Stimulated activated CD4-positive, alpha-beta T cell treated with anti-CD3 and anti-CD28 coated beads, TNF-alpha, amount 100 ng/mL, for 24 hours (primary cell): ENCODE measurements at places on chromosomes 6 and 20.
A peak's percentile ranks its signal among the peaks of the same experiment; 100 is the strongest.

- no peak for DNase-seq
Observed at GRCh38 chr6:143707697-143708096, 29.9 kb downstream of the PHACTR2 start.

- DNase-seq: no peak
Observed at GRCh38 chr6:49118478-49118877, 344.6 kb downstream of the MMUT start.

GRCh38 chr20:40335437-40335836 is 353.6 kb downstream of the MAFB start:
- DNase-seq: no peak

- no peak for DNase-seq
Observed at GRCh38 chr6:26172608-26172968, 85.4 kb downstream of the HFE start.

- DNase-seq: no peak
Observed at GRCh38 chr20:35828916-35829315, 57.1 kb downstream of the PHF20 start.

GRCh38 chr6:68559070-68559469 is 76.0 kb upstream of the ADGRB3 start:
- no peak for DNase-seq

- DNase-seq: no peak
Observed at GRCh38 chr6:85483846-85484245, 34.0 kb downstream of the NT5E start.

DNA sequence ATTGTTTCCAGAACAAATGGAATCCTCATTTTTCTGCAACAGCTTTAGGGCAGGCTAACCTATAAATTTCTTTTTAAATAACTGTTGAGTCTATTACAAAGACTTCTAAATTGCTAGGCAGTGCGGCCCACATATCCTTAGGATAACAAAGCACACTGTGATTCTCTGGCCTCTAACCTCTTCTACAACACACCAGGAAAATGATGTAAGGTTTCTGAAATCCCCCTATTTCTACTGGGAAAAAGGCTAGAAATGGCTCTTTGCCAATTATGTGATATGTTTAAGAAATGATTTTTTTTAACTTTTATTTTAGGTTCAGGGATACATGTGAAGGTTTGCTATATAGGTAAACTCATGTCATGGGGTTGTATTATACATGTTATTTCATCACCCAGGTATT is 17.3 kb upstream of the NT5E start:
- DNase-seq: no peak

- no peak for DNase-seq
Observed at GRCh38 chr20:35314816-35315631, 22.8 kb upstream of the FAM83C start.

- no peak for DNase-seq
Observed at GRCh38 chr6:12228447-12229146, 61.6 kb upstream of the EDN1 start.

DNA sequence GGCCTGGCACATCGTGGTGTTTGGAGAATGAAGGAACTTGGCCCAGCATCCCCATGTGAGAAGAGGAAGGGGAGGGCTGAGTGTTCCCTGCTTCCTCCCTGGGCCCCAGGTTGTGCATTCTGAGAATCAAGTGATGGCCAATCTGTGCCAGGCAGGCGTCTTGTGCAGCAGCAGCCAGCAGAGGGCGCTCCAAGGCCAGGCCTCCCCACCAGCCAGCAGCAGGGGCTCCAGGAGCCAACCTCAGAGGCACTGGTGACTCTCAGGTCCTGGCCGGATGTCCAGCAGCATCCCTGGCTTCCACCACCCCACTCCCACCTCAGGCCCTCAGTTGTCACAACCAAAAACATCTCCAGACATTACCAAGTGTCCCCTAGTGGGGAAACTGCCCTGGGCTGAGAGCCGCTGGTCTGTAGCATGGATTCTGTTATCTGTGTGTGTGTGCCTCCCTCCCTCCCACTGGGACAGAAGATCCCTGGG is 192.0 kb downstream of the PREX1 start:
- peak; percentile 70 for DNase-seq

DNA sequence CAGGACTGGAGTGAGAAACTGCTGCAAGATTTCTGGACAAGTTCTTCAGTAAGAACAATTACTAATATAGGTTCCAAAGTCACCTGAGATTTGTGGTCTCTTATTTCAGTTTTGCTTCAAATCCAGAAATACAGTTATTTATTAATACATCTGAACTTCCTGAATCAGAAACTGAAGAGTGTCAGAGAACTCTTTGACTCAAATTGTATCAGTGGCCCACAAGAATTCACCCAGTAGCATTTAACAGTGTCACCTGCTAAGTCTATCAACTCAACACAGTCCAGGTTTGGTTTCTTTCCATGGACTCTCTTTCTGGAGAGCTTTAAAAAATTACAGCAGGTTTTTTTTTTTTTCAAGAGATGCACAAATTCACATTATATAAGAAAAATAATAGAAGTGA is 18.8 kb upstream of the NHSL1 start:
- DNase-seq: no peak

DNA sequence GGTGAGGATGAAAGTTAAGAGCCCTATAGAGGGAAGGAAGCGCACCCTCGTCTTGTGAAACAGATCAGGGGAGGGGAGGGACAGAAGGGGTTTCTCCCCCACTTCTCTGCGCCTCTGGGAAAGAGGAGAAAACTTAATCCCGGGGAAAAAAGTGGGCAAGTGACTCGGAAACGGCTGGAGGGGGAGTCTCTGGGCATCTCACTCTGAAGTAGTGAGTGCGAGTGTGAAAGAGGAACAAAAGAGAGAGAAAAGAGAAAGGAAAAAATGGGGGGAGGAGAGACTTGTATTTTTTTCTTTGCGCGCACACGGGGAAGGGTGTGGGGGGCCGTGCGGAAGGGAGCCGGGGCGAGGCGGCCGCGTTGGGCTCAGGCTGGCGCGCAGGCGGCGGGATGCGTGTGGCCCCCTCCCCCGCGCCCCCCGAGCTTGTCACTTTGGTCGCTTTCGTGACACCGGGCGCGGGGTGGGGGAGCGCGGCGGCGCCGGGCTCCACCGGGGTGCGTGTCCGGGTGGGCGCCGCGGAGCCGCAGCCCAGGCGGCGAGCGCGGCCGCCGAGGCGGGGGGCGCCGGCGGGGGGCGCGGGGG is 454 bp downstream of the L3MBTL3 start:
- DNase-seq: no peak

GRCh38 chr6:151544453-151544852 is 50.6 kb downstream of the CCDC170 start:
- DNase-seq: no peak

DNA sequence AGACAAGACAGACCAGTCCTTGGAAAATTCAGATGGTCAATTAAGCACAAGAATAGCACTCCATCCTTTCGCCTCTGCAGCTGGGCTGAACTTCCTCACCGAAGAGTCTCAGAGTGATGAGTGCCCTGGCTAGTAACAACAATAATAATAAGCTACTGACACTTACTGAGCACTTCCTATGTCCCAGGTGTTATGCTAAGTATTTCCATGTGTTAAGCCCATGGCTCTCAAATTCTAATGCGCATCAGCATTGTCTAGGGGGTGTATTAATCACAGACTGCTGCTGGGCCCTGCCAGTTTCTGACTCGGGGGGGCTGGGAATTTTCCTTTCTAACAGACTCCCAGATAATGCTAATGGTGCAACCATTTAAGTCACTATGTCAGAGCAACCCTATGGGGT is 118.2 kb upstream of the LRFN2 start:
- DNase-seq: no peak

DNA sequence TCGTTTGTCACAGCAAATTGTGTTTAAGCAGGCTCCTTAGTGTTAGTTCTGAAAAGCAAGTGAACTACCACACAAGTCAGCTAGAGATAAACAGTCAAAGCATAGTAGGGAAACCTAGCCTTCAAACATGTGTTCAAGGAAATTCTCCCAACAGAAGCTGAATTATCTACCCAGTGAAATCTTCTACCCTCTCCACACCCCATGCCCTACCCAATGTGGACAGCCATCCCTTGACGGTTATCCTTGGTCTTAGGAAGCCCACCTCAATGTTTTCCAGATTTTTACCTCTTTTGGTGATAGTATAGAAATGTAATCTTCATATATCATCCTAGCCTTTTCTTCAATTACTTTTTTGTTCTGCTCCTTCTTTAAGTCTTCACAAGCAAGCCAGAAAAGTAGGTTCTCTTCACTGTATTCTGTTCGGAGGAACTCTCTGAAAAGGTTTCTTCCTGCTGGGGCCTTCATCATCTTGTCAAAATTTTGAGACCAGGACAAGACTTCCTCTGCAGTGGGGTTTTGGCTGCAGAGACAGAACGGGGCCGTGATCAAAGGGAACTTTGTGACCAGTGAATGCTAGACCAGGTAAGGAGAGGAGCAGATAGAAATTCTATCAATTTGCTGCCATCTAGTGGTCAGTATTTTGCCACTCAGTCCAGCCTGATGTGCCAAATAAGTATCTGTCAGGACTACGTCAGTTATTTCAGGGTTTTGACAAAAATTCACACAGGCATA is 21.6 kb upstream of the MTRF1L start:
- DNase-seq: peak; percentile 15
